Stimulated activated naive B cell treated with anti-CD40 and anti-IgM and Interleukin-4, amounts not matched to agents 10 μg/mL and 1 μg/mL and 100 μg/mL, for 72 hours (primary cell): ENCODE measurements at places on chromosomes 6 and 20.

DNA sequence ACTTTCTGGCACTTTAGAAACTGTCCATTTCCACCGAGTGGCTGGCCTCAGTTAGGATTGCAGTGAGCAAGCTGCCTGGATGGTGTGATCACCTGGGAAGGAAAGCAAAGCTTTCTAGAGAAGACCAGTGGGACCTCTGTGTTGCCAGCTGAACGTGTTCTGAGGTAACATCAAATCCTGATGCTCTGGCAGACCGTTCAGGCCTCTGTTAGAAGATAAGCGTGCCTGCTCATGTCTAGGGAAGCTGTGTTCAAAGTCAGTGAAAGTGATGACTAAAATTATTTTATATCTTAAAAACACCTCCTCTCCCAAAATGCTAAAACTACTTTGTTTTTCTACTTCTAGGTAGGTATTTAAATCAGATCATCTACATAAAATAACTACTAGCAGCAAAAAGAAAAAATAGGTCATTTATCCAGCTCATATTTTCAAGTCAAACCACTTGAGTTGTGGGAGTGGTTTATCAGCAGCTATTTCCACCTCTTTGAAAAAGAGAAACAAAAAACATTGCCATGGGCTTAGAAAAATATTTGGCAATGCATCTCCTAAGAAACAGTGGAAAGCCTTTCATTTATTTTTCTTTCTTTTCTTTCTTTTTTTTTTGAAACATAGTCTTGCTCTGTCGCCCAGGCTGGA, 54.8 kb downstream of the CEP43 start:
- DNase-seq: no peak

DNA sequence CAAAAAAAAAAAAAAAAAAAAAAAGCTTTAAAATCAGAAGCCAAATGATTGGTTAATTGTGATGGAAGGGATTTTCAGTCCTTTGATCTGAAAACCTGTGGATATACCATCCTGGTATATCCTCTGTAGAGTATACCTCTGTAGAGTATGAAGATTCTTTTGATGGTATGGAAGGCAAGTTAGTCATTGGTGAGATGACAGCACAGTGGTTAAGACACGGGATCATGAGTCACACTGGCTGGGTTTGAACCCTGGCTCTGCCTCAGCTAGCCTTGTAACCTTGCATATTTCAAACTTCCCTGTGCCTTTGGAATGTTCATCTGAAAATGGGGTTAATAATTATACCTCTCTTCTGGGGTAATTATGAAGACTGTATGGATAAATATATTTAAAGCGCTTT, 179.3 kb downstream of the CARMIL1 start:
- DNase-seq: no peak

- DNase-seq: no peak
Measured at GRCh38 chr20:4925842-4926530, 75.3 kb downstream of the SLC23A2 start.

- no peak for DNase-seq
Measured at GRCh38 chr6:20259316-20260049, 47.2 kb upstream of the MBOAT1 start.

GRCh38 chr20:32506721-32507120, 78.4 kb downstream of the NOL4L start:
- no peak for DNase-seq

GRCh38 chr20:57896017-57896416, 186.2 kb upstream of the PMEPA1 start:
- DNase-seq: no peak

GRCh38 chr6:6080975-6081374, 74.2 kb upstream of the NRN1 start:
- DNase-seq: no peak

DNA sequence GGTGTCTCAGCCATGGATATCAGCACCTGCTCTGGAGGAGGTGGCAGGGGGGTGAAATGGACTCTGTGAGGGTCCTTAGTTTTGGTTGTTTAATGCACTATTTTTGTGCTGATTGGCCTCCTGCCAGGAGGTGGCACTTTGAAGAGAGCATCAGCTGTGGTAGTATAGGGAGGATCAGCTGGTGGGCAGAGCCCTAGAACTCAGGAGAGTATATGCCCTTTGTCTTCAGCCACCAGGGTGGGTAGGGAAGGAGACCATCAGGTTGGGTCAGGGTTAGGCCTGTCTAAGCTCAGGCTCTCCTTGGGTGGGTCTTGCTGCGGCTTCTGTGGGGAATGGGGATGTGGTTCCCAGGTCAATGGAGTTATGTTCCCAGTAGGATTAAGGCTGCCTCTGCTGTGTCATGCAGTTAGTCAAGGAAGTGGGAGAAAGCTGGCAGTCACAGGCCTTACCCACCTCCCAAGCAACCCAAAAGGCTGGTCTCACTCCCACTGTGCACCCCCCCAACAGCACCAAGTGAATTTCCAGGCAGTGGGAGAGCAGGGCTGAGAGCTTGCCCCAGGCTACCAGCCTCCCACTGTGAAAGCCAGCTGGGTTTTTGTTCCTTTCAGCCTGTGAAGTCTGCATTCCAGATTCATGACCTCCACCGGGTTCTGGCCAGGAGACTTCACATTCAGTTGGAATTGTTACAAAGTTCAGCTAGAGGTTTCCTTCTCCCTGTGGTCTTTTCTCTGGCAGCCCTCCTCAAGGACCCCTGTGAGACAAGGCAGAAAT, 5.7 kb upstream of the OSTM1 start:
- no peak for DNase-seq

GRCh38 chr6:155224618-155225017, 39.2 kb upstream of the CLDN20 start:
- DNase-seq: no peak

DNA sequence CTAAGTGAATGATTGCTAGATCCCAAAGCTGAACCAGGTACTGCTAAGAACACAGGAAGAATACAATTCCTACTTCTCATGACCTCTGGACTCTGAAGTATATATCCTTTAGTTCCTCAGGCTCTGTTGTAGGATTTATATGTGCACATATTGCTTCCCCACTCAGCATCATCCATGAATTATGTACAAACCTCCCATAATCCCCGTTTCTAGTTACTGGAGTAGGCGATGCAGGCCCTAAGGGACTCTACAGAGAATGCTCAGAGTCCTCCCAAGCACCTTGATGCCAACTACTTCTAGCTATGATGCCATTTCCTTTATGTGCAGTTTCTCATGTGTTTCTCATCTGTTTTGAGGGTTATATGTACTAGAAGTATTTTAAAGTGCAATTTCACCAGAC, 154.9 kb upstream of the EPHA7 start:
- no peak for DNase-seq

- DNase-seq: no peak
Measured at GRCh38 chr6:154479771-154480639, 30.5 kb downstream of the CNKSR3 start.

DNA sequence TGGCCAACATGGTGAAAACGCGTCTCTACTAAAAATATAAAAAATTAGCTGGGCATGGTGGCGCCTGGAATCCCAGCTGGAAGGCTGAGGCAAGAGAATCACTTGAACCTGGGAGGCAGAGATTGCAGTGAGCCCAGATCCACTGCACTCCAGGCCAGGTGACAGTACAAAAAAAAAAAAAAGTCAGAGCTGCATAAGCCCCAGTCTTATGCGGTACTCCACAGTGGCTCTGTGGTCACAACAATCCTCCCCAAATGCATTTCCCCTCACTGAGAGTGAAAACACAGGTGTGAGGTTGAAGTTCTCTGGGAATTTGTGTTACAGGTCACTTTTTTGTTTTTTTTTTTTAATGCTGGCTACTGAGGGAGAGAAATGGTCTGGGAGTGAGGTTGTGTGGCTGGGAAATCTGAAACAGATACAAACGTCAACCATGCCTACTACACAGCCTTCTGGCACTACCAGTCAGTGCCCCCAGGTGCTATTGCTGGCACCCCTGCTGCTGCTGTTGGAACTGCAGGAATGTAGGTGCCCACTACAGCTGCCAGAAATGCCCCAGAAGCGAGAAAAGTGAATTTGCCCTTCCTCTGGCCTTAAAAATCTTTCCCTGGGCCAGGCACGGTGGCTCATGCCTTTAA, 5.7 kb downstream of the MRPS26 start:
- no peak for DNase-seq

DNA sequence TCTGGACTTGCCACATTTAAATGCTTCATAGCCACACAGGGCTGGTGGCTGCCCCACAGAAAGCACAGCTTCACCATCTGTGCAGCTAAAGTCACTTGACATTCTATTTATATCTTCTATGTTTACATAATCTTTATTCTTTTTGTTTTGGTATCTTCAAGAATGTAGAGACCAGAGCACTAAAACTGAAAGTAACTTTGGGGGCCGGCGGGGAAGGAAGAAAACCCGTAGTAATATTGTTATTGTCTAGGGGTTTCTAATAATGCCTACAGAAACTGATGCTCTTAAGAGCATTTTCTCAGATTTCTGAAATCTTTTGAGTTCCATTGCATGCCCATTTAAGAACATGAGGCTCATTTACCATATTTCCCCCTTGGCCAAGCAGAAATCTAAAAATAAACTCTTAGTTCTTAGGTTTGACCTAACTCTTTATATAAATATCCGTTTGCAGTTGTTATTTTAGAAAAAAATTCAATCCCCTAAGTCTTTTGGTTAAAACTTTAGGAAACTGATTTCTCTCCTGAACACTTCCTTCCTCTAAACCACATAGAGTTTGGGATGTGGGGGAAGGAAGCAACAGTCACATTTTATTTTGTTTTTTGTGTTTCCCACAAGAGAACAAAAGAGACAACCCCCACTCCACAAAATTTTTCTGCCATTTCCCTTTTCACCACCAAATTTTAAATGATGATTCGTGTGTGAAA, 207.6 kb downstream of the OGFRL1 start:
- no peak for DNase-seq

DNA sequence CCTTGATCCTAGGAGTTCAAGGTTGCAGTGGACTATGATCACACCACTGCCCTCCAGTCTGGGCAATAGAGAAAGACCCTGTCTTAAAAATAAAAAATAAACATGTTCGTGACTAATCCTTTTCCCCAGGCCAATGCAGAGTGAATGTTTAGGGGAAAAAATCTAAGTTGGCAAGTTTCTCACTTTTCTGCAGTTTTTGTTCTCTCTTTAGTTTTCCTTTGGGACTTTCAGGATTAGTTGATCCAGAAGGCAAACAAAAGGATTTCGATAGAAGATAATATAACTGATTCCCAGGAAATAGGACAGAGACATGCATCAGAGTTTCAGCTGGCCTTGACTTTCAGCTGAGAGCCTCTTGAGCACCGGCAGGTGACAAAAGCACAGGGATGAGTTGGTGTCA, 53.3 kb downstream of the SOD2 start:
- DNase-seq: no peak

GRCh38 chr6:132268209-132268608, 133.1 kb downstream of the MOXD1 start:
- DNase-seq: no peak

GRCh38 chr6:92126088-92126487, 1293.3 kb downstream of the EPHA7 start:
- no peak for DNase-seq

DNA sequence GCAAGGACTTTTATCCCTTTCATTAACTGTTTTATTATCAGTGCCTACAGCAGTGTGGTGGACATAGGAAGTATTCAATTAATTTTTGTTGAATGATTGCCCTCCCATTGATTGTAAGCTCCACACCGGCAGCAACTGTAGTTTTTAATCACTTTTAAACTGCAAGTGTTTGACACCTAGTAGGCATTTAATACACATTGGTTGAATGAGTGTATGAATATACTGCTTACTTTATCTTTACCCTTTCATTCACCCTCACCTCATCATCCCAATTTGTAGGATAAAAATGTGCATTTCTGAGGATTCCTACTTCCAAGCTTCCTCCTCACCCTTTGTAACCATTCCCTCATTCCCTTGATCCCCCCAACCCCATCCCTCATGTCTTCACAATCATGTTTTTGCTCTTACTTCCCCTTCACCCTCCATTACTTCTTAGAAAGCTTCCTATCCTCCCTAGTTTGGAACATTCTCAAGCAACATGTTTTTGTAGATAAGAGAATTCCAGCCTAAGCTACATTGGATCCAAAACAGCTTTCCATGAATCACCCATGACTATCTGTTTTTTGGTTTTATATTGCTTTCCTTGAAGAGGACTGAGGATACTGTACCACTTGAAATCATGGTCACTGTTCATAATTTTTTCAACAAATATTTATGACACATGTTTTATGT, 955 bp upstream of the SLC26A8 start:
- DNase-seq: no peak

GRCh38 chr6:22601984-22602383, 32.6 kb downstream of the HDGFL1 start:
- no peak for DNase-seq

- DNase-seq: no peak
Measured at GRCh38 chr6:130611366-130611765, 215.8 kb upstream of the SMLR1 start.

DNA sequence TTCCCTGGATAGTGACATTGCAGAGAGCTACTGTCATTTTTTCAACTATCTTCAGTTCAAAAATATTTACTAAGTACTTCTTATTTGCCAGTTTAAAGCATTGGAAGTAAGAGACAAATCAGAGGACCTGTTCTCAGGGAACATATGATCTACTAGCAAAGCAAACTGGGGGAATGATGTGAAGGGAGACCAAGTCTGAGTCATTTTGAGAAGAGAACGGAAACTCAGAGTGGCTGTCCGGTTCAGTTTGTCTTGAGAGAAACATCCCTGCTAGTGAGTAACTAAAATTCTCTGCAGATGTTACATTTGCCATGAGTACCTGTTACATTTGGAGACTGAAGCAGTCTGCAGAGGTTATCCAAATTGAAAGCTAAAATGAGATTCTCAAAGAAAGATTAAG, 118.3 kb downstream of the KCNQ5 start:
- DNase-seq: peak; percentile 30

DNA sequence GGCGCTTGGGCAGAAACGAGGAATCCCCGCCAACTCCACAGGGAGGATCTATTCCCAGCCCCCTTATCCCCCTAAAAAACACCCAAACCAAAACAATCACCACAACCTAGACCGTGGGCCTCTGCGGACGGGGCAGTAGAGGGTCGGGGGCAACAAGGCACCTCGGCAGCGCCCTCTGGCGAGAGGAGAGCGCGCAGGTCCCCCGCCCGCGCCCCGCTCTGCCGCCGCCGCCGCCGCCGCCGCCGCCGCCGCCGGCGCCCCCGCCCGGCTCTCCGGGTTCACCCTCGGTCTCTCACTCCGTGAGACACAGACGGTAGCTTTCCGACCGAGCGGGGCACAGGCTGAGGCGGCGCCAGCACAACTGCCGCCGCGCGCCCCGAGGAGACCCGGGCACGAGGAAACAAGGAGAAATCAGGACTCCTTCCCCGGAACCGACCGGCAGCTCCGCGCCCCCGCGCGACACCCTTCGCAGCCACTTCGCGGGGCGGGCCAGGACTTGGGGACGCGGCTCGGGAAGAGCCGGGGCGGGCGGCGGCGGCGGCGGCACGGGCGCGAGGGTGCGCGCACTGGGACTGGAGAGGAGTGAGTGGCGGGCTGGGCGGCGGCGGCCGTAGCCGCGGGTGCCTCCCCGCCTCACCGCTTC, at the start of gene SLC35F1:
Gene SLC35F1, plus strand, starts transcription at position 307 of the 643 bp plus-strand sequence.
- DNase-seq: no peak

GRCh38 chr6:153564803-153565202, 433.7 kb upstream of the RGS17 start:
- DNase-seq: no peak

DNA sequence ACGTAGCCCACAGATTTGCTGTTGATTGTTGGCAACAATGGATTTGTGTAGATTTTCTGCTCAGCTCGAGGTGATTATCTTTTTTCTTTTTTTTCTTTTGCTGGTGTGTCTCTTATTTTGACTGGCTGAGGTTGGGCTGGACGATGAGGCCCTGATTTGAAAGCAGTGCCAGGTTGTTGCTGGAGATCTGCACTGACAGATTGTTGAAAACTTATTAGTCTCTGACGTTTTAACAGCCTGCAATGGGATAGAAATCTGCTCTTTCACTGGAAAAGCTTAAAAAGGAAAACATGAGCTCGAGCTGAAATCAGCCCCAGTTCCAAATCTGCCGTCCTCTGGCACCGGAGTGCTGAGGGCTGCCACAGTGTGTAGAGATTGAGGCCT, 87.7 kb downstream of the PDE7B start:
- no peak for DNase-seq
